ENCODE measurements at places on chromosomes 5 and 9.

DNA sequence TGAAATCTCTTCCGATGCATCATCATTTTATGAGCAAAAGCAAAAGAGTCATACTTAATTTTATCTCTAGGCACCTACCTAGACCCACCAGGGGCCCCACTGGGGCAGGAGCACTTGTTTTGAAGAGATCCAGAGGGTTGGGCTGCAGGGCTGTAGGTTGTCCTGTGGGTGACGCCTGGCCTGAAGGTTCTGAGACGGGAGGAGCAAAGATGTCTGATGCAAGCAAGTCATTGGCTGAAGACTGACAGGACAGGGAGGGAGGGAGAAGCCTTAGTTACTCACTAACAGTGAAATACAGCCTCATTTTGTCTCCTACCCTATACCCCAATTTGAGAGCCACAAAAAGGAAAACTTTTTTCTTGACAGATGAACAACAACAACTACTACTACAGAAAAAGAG, 17.1 kb upstream of the C9 start:
- DNase-seq = no peak

- DNase-seq = no peak
Observed at GRCh38 chr5:132233081-132233480, 5.4 kb upstream of the P4HA2 start.

GRCh38 chr5:83474161-83474796, 2.7 kb downstream of the VCAN start:
- DNase-seq = no peak

- no peak for DNase-seq
Observed at GRCh38 chr5:68725905-68726683, 367.7 kb upstream of the SLC30A5 start.

GRCh38 chr5:154193701-154194121, 3.2 kb downstream of the GALNT10 start:
- DNase-seq = no peak

DNA sequence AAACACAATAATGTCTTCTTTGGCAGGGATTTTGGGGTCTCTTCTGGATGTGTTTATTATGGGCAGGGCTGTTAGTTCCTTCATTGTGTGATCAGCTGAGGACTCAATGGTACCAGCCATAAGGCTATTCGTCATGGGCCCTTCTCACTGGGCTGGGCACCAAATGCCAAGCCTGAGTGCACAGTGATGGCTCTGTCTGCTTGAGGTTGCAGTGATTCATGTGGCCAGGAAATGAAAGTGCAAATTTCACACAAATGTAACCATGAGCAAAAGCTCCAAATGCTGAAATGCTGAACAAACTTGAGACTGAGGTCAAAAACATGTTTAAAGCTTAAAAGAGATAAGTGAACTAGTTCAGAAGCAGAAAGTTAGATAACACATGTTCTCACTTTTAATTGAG, 191.0 kb downstream of the TARS1 start:
- no peak for DNase-seq

DNA sequence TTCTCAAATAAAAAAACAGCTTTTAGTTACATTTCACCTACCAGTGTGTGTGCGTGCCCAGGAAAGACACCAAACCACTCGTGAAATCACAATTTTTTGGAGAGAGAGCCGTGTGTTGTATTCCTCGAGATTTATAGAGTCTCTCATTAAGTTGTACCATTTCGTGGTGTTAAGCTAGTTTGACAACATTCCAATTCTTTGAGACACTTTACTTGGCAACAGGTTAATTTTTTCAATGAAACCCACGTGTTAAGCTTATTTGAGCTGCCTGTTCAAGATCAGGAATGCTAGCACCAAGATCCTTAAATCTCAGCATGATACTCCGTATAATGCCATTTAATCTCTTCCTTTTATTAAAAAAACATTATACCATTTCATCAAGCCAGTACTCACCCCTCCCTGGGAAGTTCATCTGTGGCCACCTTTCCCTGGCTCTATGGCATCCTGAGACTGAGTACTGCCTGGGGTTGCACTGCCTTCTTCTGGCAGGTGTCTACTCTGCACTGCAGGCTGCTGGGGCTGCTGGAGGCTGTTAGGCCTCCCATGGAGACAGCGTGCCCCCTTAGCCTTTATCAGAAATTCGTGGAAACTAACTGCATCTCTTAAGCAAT, 143.7 kb downstream of the ARHGAP26 start:
- DNase-seq = no peak

GRCh38 chr5:173039188-173039587, 17.0 kb upstream of the CREBRF start:
- DNase-seq = no peak

DNA sequence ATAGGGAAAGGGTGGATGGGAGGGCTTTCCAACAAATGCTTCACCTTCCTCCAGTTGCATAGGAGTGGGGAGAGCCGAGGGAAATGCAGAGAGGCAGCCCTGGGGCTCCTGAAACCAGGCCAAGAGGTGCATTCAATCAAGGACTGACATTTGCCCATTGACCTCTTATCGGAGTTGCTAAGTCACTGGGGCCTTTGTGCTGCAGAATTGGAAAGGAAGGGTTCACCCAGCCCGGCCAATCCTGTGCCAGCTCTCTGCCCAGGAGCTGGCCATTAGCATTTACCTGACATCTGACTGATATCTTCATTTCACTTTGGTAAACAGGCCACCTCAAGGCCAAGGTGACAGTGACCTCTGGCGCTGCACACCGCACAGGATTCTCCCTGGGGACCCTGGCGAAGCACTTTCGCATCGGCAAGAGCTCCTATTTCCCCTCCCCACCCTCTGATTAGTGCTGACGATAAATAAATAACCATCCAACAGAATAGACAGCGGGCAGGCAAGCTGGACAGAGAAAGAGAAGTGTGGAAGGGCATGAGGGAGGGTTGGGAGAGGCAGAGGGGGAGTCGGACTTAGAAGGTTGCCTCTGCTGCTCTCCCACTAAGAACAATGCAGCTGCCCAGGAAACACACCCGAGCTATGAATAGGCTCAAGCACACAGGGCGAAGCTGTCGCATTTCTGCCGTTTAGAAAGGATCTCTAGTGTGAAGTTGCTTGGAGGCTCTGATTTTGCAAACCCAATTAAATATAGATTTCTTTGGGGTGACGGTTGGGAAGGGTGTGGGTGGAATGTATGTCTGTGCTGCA, 57.0 kb upstream of the BOD1 start:
- DNase-seq = no peak

DNA sequence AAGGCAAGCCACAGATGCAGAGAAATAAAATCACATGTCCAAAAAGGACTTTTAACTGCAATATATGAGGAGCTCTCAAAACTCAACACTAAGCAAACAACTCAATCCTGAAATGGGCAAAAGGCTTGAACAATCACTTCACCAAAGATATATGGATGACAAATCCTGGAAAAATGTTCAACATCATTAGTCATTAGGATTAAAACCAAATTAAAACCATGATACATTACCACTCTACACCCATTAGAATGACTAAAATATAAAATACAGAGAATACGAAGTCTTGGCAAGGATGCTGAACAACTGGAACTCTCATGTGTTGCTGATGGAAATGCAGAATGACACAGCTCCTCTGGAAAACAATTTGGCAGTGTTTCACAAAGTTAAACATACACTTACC, 277.4 kb downstream of the TLE1 start:
- peak; percentile 19 for DNase-seq
